ENCODE measurements at places on chromosomes 13 and 19. TPM values are rescaled to one million over a fixed set of nuclear protein-coding genes. Genes with fewer than 3 reads are reported as not detected.
A peak's percentile ranks its signal among the peaks of the same experiment; 100 is the strongest.

CYP2A7 gene
- not detected for total RNA-seq

NACC1 gene
- total RNA-seq, result 55.9 TPM

FAM83E gene
- 0.89 TPM for total RNA-seq

SIGLEC6 gene
- not detected for total RNA-seq

DNA sequence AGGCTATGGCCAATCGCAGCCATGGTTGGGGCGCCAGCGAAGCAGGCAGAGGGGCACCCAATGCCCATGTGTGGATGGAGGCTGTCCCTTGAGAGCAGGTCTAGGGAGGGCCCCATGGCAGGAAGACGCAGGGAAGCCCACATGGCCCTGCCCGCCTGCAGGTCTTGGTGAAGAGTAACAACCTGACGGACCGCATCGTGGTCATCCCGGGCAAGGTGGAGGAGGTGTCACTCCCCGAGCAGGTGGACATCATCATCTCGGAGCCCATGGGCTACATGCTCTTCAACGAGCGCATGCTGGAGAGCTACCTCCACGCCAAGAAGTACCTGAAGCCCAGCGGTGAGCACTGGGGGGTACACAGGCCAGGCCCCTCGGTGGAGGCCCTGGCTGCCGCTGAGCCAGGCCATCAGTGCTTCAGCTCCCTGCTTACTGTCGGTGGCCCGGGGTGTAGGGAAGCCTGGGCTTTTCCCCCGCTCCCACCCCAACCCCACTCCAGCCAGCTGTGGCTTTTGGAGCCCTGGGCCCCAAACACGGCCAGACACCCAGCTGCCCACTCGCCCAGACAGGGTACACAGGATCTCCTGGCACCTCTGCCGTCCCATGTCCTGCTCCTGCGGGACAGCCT is 14.6 kb downstream of the YIPF2 start:
- DNase-seq, result no peak

GRCh38 chr13:114272977-114273376 is 8.4 kb upstream of the UPF3A start:
- DNase-seq, result no peak

DNA sequence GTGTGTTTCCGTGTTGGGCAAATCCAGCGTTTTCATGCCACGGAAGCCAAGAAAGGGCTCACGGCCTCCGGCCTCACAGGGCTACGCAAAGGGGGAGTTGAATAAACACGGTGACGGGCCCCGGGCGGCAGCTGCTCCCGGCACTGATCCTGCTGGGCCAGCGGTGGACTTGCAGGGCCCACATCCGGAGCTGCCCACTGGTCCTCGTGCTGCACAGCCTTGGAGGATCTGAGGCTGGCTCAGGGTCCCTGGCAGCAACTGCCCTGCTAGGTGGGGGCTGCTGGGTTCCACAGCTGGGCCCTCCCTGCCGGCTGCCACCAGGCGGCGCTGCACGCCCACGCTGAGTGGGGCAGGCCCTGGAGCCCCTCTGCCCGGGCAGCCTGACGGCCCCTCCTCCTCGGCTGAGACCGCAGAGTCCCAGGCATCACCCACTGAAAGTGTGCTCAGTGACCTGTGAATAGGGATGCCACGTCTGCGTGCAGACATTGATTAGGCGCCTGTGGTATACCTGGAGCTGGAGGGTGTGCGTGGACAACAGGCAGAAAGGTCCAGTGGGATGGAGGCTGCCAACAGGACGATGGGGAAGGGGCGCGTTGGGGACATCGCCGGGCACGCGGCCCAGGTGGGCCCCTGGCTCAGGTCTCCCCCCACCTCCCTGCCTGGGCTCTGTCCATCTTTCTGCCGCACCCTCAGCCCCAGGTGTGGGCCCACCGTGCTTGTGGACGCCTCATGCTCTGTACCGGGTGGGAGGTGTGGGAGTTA is 5.3 kb upstream of the HCN2 start:
- peak; percentile 52 for DNase-seq

- no peak for DNase-seq
Observed at GRCh38 chr13:100221166-100221565, 132.3 kb downstream of the PCCA start.

DNA sequence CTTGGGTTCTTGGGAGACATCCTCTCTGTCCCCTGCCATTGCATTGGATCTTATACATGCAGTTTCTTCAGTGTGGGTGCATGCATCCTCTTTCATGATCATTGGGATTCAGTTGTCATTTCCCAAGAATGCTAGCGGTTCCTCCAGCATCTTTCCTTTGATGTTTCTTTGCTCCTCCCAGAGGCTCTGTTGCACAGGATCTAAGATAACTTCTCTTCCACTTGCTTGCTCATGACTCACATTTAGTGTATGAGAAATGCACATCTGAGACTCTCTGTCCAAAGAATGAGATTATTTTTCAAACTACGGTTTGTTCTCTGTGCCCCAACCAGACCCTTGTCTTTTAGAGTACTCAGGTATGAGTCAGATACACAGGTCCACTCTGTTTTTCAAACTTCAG is 197.1 kb downstream of the NDFIP2 start:
- no peak for DNase-seq

DNA sequence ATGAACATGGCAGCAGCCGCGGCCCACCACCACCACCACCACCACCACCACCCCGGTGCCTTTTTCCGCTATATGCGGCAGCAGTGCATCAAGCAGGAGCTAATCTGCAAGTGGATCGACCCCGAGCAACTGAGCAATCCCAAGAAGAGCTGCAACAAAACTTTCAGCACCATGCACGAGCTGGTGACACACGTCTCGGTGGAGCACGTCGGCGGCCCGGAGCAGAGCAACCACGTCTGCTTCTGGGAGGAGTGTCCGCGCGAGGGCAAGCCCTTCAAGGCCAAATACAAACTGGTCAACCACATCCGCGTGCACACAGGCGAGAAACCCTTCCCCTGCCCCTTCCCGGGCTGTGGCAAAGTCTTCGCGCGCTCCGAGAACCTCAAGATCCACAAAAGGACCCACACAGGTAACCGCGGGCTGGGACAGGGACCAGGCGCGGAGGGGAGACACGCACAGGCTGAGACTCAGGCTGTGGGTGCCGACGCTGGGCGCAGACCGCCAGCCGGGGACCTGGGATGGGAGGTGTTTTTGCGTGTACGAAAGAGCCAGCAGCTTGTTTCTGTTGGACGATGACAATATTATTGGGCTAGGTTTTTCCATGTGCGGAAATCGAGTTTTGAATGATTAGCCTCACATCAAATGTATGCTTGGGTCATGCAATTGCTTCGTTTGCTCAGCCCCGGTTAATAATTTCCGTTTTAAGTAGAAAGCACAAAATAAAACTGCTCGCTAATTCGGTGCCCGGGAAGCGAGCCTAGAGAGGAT is 1.3 kb downstream of the ZIC2 start:
- peak; percentile 7 for DNase-seq

DNA sequence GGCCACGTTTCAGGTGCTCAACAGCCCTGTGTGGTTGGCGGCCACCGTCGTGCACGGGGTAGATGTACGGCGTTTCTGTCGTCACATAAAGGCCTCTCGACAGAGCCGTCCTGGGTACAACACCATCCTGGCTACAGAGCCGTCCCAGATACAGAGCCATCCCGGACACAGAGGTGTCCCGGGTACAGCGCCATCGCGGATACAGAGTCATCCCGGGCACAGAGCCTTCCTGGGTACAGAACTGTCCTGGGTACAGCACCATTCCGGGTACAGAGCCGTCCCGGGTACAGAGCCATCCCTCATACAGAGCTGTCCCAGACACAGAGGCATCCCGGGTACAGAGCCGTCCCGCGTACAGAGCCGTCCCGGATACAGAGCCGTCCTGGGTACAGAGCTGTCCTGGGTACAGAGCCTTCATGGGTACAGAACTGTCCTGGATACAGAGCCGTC is 222.7 kb upstream of the SOX1 start:
- no peak for DNase-seq

GRCh38 chr13:105611424-105611823 is 924.0 kb downstream of the EFNB2 start:
- DNase-seq, result peak; percentile 40

GRCh38 chr13:26621731-26622401 is 64.4 kb downstream of the WASF3 start:
- no peak for DNase-seq

GRCh38 chr13:98528663-98529064 is 48.2 kb downstream of the STK24 start:
- no peak for DNase-seq

GRCh38 chr19:12574036-12574435 is 22.8 kb upstream of the ZNF564 start:
- no peak for DNase-seq

GRCh38 chr19:2312820-2313501 is 5.0 kb upstream of the LINGO3 start:
- no peak for DNase-seq

GRCh38 chr13:62593804-62594203 is 1178.2 kb upstream of the PCDH20 start:
- no peak for DNase-seq

GRCh38 chr13:98487016-98487415 is 89.9 kb downstream of the STK24 start:
- no peak for DNase-seq

Data from MCF 10A (cell line).